ENCODE measurements at places on chromosomes 7 and 10.

GRCh38 chr7:98800996-98801395, 68.8 kb downstream of the TMEM130 start:
- no peak for DNase-seq

DNA sequence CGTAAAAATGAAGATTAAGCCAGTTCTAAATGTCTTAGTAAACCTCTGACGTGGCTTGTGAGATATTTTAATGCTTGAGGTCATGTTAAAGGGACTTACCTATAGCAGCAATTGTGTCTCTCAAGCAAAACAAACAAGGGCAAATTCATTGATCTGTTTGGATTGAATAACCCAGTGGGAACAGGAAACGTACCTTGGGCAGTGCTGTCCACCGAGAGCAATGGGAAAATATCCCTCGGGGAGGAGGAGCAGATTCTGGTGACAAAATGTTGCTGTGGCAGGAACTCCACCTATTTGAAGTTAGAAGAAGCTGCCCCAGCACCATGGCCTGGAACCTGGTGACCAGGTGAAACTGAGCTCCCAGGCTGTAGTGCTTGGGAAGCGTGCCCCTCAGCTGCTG, 107.1 kb upstream of the FZD8 start:
- no peak for DNase-seq

GRCh38 chr10:132446661-132447445, 49.9 kb downstream of the PWWP2B start:
- DNase-seq: peak; percentile 69

- DNase-seq: no peak
Measured at GRCh38 chr10:86110156-86110786, 256.3 kb downstream of the GRID1 start.

DNA sequence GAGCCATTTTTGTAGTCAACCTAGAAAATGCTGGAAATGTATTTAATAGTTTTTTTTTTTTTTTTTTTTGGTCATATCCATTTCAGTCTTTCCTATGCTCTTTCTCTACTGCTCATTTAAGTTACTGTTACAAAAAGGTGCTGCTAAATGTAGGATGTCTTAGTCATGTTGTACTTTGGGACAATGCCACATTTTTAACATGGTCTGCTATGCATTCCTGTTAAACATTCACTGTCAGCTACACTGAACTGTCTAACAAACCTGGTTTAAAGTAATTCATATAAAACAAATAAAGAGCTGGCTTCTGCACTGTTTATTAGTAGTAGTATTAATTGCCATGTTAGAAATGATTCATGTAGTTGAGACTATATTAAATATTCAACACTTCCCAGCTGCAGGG, 108.6 kb downstream of the NSUN6 start:
- DNase-seq: no peak
